ENCODE measurements at places on chromosomes 2 and 18.

GRCh38 chr2:167733747-167734146, 513.6 kb downstream of the STK39 start:
- no peak for DNase-seq

- DNase-seq = no peak
These were observed 206.5 kb upstream of the ITGA4 start for GRCh38 chr2:181250691-181251090.

DNA sequence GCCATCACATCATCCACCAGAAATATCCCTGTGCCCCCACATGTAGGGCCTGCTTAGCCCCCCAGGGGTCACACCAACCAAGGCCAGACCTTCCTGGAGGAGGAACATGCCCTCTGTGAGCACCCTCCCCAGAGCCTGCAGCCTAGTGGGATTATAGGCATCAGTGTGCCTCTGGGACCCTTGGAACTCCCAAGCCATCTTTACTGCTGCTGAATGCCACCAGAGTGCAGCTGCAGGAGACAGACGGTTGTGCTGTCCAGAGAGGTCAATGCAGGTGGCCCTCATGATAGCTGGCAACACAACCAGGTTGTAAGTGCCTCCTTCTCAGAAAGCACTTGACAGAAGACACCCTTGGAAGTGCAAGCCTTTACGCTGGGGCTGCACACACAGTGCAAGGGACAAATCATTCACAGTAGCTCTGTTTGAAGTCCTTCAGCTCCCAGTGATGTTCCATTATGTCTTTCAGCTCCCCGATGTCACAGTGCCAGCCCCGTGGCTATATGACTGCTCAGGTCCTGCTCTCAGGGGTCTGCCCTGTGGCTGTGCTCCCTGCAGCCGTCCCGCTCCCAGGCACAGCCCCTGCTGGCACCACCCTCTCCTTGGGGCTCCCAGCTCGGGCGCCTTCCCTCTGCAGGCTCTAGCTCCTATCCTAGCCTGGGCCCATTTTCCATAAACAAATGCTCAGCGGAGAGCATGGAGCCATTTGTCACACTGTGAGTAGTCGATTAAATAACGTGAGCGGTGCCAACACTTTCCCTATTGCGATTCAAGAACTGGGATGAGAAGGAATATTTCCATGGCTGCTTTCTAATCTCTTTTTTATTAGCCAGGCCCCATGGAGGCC, 65.1 kb downstream of the EDAR start:
- DNase-seq = no peak

- no peak for DNase-seq
These were observed 45.4 kb downstream of the SOWAHC start for GRCh38 chr2:109659396-109660045.

- DNase-seq = no peak
These were observed 1.5 kb downstream of the RNF152 start for GRCh38 chr18:61891271-61891670.

Measured in NCI-H2081 treated with DMSO at 0.1 percent for 48 hours (cell line).